Activated CD4-positive, alpha-beta memory T cell treated with anti-CD3 and anti-CD28 coated beads for 36 hours (primary cell): ENCODE measurements at places on chromosomes 13 and 19.
A peak's percentile ranks its signal among the peaks of the same experiment; 100 is the strongest.

GRCh38 chr19:15651791-15652190 lies 11.1 kb downstream of the CYP4F3 start:
- DNase-seq = no peak

DNA sequence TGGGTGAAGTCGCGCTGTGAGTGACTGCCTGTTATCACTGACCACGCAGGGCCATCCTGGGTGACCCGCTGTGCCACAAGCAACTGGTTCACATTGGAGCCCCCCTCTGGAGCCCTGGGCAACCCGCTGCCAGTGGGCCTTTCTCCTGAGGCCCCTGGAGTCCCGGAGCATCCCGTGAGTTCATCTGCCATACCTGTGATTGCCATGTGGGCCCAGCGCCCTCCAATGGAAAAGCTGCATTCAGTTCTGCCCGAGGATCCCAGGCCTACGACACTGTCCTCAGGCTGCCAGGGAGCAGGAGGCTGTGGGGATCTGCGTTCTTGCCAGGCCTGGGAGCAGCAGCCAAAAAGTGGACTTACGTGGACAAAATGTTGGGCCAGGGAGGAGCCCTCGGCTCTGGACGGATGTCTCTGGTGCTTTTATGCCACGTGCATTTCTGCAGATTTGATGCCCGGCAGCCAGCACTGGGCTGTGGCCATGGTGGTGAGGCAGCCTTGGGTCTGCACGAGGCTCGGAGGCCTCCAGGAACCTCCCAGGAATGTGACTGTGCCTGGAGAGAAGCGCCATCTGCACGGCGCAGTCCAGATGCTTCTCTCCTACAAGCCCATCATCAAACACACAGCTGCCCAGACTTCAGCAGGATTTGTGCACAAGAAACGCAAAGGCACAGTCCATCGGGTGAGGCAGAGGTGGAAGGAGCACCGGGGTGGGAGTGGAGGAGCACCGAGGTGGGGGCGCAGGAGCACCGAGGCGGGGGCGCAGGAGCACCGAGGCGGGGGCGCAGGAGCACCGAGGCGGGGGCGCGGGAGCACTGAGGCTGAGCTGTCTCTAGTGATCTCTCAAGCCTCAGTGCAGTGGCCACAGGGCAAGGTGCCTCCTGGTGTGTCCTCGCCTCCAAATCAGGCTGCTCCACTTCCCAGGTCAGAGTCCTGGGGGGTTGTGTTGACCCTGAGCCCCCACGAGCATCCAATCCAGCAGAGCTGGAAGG lies 44.0 kb downstream of the C13orf46 start:
- no peak for DNase-seq

- DNase-seq = no peak
Measured at GRCh38 chr19:15372891-15373301, 6.7 kb downstream of the AKAP8 start.

DNA sequence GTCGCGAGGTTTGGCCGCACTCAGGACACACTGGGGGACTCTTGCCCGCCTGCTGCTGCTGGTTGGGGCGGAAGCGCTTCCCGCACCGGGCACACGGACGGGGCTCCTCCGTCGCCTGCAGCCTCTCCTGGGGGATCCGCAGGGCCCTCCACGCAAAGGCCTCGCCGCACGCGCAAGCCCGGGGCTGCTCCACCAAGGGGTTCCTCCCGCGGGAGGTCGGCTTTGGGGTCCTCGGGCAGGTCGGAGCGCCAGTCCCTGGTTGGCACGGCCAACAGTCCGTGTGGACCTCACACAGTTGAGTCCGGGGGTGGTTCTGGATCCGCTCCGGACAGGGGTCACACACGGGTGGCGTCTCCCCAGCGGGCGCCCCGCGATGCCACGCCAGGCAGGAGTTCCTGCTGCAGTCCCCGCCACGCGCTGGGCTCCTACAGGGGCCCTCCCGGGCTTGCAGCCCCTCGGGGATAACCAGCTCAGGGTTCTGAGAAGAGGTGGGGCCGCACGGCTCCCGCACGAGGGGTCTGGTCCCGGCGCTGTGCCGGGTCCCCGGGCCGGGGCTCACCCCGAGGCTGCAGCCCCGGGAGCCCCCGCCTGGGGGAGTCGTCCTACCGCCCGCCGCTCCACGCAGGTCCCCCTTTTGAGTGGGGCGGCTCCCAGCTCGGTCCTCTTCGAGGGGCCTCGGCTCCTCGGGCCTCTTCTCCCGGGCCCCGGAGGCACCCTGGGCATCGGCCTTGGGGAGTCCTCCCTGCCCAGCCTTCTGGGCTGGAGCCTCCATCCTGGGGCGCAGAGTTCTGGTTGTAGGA lies 6.2 kb upstream of the ZNF497 start:
- no peak for DNase-seq

GRCh38 chr13:71339736-71340135 lies 527.3 kb downstream of the DACH1 start:
- no peak for DNase-seq

DNA sequence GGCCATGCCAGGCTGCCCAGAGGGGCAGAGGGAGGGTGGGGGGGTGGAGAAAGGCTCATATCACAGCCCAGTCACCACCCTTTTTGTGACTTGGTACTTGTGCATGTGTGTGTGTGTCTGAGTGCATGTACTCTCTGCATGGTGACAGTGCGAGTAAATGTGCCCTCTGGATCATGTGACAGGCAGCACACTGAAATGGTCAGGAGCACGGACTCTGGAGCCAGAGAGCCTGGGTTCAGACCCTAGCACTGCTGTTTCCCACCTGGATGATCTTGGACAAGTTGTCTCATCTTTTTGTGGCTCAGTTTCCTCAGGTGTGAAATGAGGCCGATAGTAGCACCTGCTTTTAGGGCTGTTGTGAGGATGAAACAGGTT lies 2.0 kb downstream of the CIC start:
- DNase-seq = no peak

GRCh38 chr19:5738423-5738822 lies 18.0 kb downstream of the CATSPERD start:
- no peak for DNase-seq

DNA sequence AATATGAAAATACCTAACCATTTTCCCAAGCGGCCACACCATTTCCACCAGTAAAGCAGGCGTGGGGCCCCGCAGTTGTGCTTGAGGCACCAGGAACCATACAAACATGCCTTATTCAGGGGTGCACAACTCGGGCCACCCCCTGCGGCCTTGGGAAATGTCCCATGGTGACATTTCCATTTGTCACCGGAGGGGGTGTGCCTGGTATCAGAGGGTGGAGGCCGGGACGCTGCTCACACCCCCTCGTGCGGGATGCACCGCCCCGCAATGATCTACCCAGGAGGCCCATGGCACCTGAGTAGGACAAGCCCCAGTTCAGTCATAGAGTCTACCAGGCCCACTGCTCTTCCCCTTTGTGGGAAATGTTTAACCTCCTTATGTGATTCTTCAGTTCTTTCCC lies 218.8 kb downstream of the TEX29 start:
- DNase-seq = no peak

DNA sequence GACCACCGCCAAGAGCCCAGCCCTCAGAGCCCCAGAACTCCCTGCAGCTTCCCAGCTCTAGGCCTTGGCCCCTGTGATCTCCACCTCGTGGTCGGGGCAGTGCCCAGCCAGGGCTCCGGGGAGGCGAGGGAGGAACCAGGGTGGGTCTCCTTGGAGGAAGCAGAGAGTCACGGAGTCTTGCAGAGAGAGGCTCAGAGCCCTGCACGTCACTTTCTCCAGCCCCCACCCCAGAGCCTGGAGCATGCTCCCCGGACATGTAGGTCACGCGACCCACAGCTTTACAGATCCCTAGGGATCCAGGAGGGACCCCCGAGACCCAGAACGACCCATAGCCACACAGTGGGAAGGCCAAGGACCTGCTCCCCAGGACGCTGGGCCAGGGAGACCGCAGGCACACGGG lies 11.9 kb downstream of the GADD45B start:
- no peak for DNase-seq

- peak; percentile 32 for DNase-seq
Measured at GRCh38 chr13:113584870-113585671, 518 bp downstream of the TFDP1 start.

GRCh38 chr13:22091222-22091970 lies 420.5 kb downstream of the FGF9 start:
- DNase-seq = no peak

- peak; percentile 20 for DNase-seq
Measured at GRCh38 chr19:2567580-2567979, 91.7 kb downstream of the GADD45B start.

DNA sequence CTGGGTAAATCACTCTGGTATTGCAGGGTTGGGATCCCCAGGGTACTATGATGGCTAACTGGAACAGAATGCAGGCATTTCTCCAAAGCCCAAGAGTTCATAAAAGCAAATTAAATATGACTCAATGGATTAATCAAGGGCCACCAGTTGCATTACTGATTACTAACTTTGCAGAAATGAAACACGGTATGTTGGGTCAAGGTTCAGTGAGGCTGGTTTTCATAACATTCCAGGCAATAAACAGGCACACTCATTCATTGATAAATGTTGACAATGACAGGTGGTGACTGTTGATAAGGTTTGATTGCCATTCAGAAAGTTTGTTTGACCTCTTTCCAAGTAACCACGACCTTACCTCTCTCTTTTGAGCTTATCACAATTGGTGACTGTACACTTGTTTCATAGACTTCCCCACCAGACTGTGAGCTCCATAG lies 506 bp upstream of the AP1M1 start:
- DNase-seq = no peak

- DNase-seq = no peak
Measured at GRCh38 chr19:2848616-2849015, 7.3 kb downstream of the ZNF555 start.

- DNase-seq = no peak
Measured at GRCh38 chr13:61179741-61180140, 235.9 kb downstream of the PCDH20 start.

DNA sequence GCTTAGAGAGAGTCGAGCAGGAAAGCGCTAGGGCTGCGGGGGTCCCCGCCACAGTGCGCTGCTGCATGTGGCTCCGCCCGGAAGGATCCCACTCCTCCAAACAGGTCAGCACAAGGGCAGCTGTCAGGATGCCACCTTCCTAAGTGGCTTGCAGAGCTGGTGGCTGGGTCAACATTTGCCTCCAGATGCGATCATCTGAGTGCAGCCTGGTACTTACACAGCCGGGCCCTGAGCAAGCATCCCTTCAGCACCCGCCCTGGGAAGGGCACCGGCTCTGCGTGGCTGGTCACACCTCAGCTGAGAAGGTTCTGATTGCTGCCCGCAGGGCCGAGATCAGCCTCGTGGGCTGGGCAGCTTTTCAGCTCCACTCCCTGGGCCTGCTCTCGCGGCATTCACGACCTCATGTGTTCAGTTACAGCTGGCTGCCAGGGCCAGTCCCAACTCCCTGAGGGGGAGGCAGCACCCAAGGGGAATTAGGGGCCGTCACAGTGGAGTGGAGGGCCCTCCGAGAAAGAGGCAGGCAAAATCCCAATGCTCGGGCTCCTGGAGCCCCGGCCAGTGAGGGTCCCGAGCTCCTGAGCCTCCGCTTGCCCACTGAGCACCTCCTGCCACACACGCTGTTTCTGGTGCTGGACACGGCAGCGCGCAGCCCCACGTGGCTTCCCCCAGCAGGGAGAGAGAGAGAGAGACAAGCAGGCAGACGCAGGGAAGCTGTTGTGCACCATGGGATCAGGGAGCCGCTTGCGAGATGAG lies 26.8 kb downstream of the AP1M1 start:
- peak; percentile 7 for DNase-seq

- DNase-seq = no peak
Measured at GRCh38 chr19:43778651-43779050, 2.1 kb downstream of the KCNN4 start.

GRCh38 chr13:46387064-46387851 lies at the start of gene RUBCNL:
Gene RUBCNL, minus strand, starts transcription at chr13:46387252. Its CDS starts 14,777 bp downstream, at chr13:46372475.
- DNase-seq = peak; percentile 65

DNA sequence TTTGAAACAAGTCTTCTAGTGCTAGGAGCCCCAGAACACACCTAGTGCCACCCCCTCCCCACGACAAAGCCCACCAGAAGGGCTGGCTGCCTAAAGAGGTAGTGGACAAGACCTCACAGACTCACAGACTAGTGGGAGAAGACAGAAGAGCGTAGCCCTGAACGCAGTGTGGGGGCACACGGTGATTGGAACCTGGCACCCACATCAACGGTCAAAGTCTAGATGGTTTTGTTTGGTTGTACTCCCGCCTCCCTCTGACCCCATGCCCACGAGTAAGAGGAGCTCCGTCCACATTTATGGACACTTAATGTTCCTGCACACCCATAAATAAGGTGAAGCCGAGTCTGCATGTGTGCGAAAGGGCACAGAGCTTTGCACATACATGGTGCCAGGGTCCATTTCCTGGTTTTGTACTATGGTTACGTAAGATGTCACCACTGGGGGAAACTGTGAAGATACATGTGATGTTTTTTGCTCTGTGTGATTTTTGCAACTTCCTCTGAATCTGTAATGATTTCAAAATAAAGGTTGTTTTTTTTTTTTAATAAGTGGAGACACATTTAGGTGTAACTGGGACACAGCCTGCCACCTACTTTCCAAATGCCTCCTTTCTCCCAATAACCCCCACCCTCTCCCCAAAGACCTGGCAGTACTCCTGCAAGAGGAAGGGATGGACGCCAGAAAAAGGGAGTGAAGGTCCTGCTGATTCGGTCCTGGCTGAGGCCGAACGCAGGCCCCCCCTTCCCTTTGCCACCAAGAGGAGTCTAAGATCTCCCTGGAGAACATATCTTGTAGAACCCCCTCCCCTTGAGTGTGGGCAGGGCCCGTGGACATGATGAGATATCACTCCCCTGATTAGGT lies 72.8 kb downstream of the GNG7 start:
- DNase-seq = no peak

GRCh38 chr13:51746802-51747201 lies 57.2 kb downstream of the DHRS12 start:
- DNase-seq = no peak

DNA sequence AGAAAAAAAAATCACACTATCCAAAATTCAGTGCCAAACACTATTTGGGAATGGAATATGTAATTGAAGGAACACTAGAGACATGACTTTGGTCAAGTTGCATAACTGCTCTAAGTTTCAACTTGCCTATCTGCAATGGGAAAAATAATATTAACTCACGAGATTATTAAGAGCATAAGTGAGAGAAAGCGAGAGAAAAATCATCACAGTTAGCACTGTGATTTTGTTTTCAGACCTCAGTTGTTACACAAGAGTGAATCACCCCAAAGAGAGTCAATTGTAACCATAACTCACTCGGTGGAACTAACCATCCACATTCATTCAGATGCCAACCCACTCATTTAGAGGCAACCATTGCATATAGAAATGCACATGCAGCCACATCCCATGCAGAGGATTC lies 147.1 kb downstream of the NHLRC3 start:
- no peak for DNase-seq

- no peak for DNase-seq
Measured at GRCh38 chr13:112904436-112904960, 64.5 kb upstream of the MCF2L start.

DNA sequence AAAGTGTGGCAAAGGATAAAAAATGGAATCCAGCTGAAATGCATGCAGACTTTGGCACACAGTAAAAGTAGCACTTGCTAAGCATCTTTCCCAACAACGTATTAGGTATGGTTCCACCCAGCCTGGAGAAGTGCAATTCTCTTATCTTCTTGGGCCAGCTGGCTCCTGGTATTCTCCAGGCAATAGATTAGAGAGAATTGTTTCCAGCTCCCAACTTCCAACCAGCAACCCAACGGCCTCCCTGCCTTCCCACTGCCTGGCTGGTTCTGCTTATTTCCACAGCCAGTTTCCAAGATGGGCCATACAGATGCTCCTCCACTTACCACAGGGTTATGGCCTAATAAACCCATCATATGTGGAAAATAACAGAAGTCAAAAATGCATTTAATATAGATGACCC lies 133.4 kb downstream of the OXGR1 start:
- no peak for DNase-seq
